Osteocyte (in vitro differentiated cells): ENCODE measurements at places on chromosomes 1 and 21. TPM values are rescaled to one million over a fixed set of nuclear protein-coding genes. Genes with fewer than 3 reads are reported as not detected.

Gene EXO1
- total RNA-seq = 3.4 and 3.9 TPM in 2 replicates

Gene HP1BP3
- 228 and 231 TPM in 2 replicates for total RNA-seq

Gene ARHGAP29
- 180 and 187 TPM in 2 replicates for total RNA-seq

Gene CDK18
- 3.0 and 4.5 TPM in 2 replicates for total RNA-seq

Gene CTTNBP2NL
- 50.6 and 54.2 TPM in 2 replicates for total RNA-seq

Gene C1QC
- not detected in 2 replicates for total RNA-seq

Gene ANKRD34A
- total RNA-seq = 1.1 and 1.2 TPM in 2 replicates

Gene DNTTIP2
- total RNA-seq = 48.0 and 49.4 TPM in 2 replicates

Gene MSTO1
- total RNA-seq = 47.8 and 50.8 TPM in 2 replicates

Gene RNU1-3
- total RNA-seq = 2,650 and 2,859 TPM in 2 replicates

Gene MANEAL
- 5.2 TPM in 2 replicates for total RNA-seq

GRCh38 chr1:236853921-236854604 is 59.0 kb downstream of the MTR start:
- no peak for DNase-seq

- no peak for DNase-seq
These were observed 15.6 kb upstream of the TTLL10 start for GRCh38 chr1:1157914-1158710.

GRCh38 chr1:66778266-66778665 is 22.8 kb downstream of the INSL5 start:
- no peak for DNase-seq

DNA sequence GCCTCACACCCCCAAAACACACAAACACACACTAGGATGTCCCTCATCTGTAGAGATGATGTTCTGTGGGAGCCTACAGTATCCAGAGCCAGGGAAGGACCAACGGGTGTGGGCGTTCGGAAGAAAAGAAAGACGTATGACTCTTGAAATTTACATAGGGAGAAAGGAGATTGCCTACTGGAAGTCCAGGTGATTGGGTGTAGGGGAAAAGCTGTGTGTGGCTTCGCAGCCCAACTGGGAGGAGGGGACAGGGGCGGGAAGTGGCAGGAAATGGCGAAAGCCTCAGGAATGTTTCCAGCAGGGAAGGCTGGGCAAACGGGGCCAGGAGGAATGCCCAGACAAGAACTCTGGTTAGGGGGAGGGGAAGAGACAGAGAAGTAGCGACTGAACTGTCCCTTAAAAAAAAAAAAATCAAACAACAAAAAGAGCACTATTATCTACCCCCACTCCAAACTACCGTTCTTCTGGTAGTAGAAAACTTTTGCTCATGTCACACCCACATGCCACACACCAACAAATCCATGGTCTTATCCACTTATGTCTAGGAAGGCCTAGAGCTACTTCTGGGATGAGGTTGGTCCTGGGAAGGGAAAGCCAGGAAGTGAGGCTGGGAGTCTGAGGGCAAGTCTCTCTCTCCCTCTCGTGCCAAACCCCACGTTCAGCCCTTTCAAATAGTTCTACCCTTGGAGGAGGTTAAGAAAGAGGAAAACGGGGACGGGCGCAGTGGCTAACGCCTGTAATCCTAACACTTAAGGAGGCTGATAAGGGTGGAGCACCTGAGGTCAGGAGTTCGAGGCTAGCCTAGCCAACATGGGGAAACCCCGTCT is 1.8 kb upstream of the CKS1B start:
- DNase-seq = peak; percentile 92

GRCh38 chr1:167819849-167820683 is 93.9 kb downstream of the ADCY10 start:
- peak; percentile 87 for DNase-seq

DNA sequence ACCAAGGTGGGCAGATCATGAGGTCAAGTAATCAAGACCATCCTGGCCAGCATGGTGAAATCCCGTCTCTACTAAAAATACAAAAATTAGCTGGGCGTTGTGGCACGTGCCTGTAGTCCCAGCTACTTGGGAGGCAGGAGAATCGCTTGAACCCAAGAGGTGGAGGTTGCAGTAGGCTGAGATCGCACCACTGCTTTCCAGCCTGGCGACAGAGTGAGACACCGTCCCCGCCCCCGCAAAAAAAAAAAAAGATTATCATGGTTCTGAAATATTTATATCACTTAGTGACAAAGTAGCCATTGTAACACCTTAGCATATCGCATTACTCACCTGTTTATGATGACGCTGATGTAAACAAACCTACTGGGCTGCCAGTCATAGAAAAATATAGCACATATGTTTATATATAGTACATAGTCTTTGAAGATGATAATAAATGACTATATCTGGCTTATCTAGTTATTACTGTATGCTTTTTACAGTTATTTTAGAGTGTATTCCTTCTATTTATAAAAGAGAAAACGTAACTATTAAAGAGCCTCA is 160.2 kb downstream of the NCAM2 start:
- no peak for DNase-seq

- no peak for DNase-seq
These were observed 936.7 kb upstream of the NEGR1 start for GRCh38 chr1:73218995-73219546.

GRCh38 chr21:27248814-27249213 is 281.9 kb upstream of the ADAMTS5 start:
- no peak for DNase-seq

DNA sequence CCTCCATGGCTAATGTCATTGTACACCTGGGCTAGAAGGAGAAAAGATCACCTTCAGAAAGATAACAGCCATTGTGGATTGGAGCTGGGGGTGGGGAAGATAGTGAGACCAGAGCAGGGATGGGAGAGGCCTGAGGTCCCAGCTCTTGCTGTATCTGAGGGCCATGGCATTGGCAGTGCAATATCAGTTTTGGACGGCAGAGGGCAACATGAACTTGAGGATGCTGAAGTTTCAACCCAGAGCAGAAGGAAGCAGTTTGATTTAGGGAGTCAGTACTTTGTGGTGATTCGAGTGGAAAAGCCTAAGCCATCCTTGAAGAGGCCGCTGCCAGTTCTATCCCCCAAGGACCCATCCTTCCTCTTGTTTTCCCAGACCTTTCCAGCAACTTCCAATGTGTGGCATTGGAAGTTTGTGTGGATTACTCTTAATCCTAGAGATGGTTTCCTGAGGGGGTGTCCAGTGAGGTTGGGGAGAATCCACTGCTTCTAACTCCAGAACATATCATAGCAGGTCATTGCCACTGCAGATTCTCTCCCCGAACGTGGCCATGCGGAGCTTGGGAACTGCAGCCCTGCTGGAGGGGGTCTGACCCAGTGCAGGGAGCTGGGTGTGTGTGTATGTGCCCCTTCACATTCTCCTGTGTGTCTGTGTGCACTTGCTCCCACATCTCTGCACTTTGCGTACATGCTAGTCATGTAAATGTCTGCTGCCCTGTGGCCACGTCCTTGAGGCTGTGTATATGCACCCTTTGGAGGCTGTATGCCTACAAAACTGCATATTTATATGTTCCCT is 24.1 kb downstream of the SLC26A9 start:
- peak; percentile 89 for DNase-seq

GRCh38 chr1:32179443-32180185 is at the start of gene TXLNA:
Gene TXLNA (plus strand): TSS chr1:32179675. CDS start chr1:32180346, 671 bp downstream.
- peak; percentile 97 for DNase-seq

- no peak for DNase-seq
These were observed 33.1 kb upstream of the EXOSC10 start for GRCh38 chr1:11132563-11133293.

- DNase-seq = no peak
These were observed 27.7 kb downstream of the INAVA start for GRCh38 chr1:200922406-200922805.

GRCh38 chr1:161986328-161986727 is 37.3 kb downstream of the OLFML2B start:
- DNase-seq = no peak

GRCh38 chr1:207938016-207938415 is 27.1 kb upstream of the CD34 start:
- DNase-seq = no peak

- no peak for DNase-seq
These were observed 74.7 kb upstream of the PALMD start for GRCh38 chr1:99571092-99571734.

GRCh38 chr1:107529511-107530149 is 388.8 kb downstream of the NTNG1 start:
- DNase-seq = no peak

DNA sequence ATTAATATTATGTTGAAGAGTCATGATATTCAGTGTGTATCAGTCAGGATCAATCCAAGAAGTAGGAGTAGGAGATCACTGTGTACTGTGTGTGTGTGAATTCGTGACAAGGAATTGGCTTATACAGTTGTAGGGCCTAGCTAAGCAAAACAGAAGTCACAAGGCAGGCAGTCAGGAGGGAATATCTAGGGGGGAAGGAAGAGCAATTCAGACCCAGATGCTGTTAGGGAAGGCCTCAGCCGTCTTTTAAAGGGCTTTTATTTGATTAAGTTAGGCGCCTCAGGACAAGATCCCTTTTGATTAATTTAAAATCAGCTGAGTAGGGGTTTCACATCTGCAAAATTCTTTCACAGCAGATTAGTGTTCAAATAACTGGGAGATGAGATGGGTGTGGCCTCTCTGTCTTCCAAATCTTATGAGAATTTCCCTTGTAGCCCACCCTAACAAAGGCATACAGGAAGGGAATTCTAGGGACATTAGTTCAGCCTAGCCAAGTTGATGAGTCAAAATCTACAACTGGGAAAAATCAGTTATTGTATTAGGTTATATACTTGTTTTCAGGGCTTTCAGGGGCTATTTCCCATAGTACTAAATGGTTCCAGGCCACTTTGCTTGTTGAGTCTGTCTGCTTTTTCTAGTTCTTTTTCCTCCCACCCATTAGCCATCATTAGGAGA is 47.4 kb downstream of the ALG6 start:
- no peak for DNase-seq

DNA sequence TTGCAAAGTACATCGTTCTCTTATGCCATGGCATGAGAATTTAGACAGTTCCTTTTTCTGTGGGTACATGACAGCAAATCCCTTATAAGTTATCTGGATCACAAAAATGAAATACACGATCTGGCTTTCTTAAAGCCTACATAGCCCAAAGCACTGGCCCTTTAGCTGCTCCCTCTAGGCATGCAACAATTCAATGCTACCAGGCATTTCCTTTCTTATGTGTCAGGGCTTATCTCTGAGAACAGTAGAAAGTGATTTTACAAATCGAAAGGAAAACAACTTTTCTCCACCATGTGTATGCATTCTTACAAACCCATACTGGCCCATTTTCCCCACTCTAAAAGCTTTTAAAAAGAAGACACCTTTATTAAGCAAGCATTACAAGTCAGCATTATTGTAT is 139.7 kb downstream of the GRIK1 start:
- no peak for DNase-seq

GRCh38 chr1:233064988-233065387 is 114.6 kb downstream of the NTPCR start:
- no peak for DNase-seq

DNA sequence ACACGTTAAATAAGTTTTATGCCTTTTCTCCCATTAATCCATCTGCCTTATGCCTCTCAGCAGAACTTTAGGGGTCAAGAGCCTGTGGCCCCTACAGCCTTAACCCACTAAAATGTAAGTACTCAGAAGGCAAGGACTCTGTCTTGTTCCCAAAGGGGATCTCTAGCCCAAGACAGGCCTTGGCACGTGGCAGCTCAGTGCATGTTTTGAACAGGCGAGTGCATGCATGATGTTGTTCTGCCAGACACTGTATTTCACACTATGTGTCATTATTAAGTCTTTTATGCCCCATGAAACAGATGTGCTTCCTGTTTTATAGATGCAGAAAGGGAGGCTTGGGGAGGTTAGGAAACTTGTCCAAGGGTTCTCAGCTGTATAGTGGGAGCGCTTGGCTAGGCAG is 102.8 kb downstream of the ETS2 start:
- DNase-seq = no peak

GRCh38 chr1:191695865-191696264 is 462.4 kb upstream of the RGS18 start:
- no peak for DNase-seq

- no peak for DNase-seq
These were observed 40.3 kb downstream of the KCTD3 start for GRCh38 chr1:215607412-215607811.

DNA sequence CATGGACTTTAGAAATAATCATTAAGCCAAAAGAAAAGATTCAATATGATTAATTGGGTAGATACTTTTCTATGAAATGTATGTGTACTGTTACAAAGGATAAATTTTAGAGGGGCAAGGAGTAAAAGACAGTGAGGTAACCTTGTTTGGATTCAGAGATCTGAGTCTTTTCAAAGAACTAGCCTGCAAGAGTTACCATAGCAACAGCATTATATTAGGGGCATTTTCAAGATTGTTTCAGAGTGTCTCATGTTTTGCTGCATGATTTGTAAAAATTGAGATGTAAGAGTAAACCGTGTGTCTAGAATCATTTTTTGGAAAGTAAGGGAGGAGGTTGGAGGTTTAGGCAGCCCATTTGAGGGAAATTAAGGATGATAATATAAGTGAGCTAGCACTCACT is 70.6 kb upstream of the KIAA1614 start:
- no peak for DNase-seq

DNA sequence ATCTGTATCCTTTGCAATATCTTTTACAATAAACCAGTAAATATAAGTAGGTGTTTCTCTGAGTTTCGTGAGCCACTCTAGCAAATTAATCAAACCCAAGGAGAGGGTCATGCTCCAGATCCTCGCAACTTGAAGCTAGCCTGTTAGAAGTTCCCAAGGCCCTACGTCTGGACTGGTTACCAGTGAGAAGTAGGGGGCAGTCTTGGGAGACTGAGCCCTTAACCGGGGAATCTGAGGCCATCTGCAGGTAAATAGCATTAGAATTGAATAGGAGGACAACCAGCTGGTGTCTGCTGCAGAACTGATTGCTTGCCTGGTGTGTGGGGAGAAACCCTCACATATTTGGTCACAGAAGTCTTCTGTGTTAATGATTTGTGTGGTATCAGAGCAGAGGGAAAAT is 190.5 kb downstream of the RYR2 start:
- DNase-seq = no peak

- no peak for DNase-seq
These were observed 29.4 kb downstream of the OVAAL start for GRCh38 chr1:180588121-180588520.

DNA sequence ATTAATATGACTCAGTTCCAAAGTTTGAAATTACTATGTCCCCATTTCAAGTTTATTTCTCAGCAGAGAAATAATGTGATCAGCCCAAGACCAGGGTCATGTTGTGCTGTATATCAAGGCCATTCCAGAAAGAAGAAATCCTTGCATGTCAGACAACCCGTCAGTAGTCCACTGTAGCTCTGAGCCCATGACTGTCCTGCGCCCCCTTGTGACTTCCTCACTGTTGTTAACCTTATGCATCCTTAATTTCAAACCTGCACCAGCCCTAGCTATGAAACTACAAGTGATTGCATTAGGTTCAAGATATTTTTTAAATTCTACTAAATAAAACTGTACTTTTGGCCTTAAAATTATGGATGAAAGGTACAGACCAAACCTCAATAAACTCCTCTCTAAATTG is 133.0 kb downstream of the LRRC7 start:
- no peak for DNase-seq
